ENCODE measurements at places on chromosomes 12 and 14.

DNA sequence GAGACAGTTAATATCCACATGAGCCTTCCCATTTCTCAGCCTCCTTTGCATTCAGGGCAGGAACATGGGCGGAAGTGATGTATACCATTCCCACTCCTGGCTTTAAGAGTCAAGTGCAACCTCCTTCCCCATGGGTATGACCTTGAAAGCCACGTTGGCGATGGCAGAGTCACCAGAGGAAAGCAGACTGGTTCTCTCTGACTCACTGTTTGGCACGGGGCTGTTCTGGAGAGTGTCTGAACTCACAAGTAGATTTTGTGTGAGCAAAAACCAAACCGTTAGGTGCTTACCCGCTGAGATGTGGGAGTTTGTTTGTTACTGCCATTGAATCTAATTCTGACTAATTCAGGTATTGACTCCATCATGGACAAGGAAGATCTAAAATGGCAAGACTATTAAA, 36.7 kb upstream of the PZP start:
- DNase-seq, result no peak

GRCh38 chr12:10726945-10727344, 3.8 kb upstream of the YBX3 start:
- DNase-seq, result no peak

DNA sequence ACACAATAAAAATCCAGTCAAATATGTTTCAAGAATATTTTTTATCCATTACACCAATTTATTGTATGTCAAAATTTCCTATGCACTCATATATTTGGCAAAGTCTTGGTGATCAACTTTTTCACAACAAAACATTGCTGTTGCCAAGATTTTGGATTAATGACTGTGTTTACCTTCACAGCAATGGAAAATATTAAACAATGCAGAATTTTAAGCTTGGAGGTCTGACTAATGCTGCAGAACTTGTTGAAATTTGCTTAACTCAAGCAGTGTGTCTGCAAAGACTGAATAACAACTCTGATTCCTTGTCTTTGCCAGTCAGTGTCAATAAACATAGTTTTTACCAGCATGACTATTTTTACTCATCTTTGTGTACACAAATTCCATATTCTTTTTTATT, 336.4 kb downstream of the CCER1 start:
- no peak for DNase-seq

DNA sequence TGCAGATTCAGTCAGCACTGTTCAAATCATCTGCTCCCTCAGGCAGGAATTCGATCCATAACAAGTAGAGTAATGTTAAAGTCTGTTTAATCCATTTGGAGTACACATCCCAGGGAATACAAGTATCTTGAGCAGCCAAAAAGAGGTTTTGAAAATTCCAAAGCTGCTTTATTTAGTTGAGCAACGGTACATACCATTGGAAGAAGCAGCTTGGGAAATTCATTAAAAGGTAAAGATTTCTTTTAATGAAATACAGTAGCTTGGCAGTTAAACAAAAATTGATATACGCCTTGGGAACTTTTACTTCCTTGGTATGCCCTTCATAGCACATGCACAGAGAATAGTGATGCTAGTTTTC, 153.8 kb downstream of the LRIG3 start:
- no peak for DNase-seq

Measured in WERI-Rb-1 (cell line).